MCF 10A (cell line): ENCODE measurements at places on chromosomes 5 and 9. TPM values are rescaled to one million over a fixed set of nuclear protein-coding genes. Genes with fewer than 3 reads are reported as not detected.

GRCh38 chr5:95069021-95069420 lies 215.9 kb downstream of the MCTP1 start:
- DNase-seq, result no peak

DNA sequence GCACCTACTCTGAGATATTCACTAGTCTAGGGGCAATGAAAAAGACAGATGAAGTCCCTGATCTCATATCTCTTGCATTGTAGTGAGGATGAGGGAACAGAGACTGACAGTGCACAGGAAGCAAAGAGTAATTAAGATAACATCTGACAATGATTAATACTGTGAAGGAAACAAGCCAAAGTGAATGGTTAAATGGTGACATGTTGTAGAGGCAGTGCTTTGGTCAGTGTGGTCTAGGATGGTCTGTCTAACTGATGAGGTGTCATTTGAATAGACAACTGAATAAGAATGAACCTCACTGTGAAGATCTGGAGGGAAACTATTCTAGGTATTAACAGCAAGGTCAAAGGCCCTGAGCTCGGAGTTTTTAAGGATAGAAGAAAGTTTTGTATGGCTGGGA lies 333.3 kb upstream of the GRIA1 start:
- DNase-seq, result no peak

DNA sequence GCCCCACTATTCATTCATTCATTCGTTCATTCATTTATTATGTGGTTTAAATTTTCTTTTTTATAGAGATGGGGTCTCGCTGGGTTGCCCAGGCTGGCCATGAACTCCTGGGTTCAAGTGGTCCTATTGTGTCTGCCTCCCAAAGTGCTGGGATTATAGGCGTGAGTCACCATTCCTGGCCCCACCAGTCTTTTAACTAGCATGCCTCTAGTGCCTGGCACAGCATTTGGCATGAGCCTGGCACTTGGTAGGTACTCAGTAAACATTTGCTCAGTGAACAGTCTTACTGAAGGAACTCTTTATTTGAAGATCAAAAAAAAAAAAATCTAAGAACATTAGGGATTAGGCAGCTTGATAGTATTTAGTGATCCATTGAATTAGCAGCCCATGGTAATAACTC lies 98.1 kb downstream of the KDM4C start:
- peak; percentile 33 for DNase-seq

GRCh38 chr9:82989929-82990328 lies 73.0 kb downstream of the RASEF start:
- no peak for DNase-seq

- peak; percentile 95 for DNase-seq
These were observed 208.0 kb upstream of the ANKRD55 start for GRCh38 chr5:56440871-56441740.

Gene PDE6A
- total RNA-seq, result 0.22 and 0.42 TPM in 2 replicates

DNA sequence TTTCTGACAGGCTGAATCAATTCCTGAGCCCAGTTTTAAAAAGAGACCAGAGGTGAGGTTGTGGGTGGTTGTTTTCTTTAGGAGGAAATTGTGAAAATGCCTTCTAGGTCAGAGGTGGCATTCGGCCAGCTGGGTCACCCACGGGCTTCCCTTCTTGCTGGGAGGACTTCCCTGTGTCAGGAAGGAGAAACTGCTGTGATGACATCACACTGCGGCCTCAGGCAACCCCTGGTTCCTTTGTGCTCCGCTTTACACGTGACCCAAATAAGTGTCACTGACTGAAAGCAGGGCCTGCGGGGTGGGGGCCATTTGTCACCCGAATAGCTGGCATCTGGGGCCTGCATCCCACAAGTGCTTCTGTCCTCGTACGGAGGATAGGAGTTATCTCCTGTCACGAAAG lies 39.7 kb downstream of the FABP6 start:
- DNase-seq, result peak; percentile 90

Gene FRMD3
- 0.17 and 0.28 TPM in 2 replicates for total RNA-seq
